Uterus (tissue), 4 donors: ENCODE measurements at places on chromosomes 7 and 10. TPM values are rescaled to one million over a fixed set of nuclear protein-coding genes. Genes with fewer than 3 reads are reported as not detected.

Gene NPY
- not detected for total RNA-seq

Gene PODXL
- 33.6 TPM for total RNA-seq

Gene CTTNBP2
- 25.9 TPM for total RNA-seq

Gene TSPAN15
- total RNA-seq, result 18.6 TPM

Gene STEAP1B
- total RNA-seq, result not detected

Gene LRRD1
- not detected for total RNA-seq

Gene SFR1
- total RNA-seq, result 12.2 TPM

Gene PEX1
- total RNA-seq, result 19.7 TPM

Gene PAX4
- not detected for total RNA-seq

Gene ITGA8
- 64.8 TPM for total RNA-seq

Gene CCNJ
- 0.51 TPM for total RNA-seq

- no peak for DNase-seq
These were observed 7.9 kb downstream of the NUDT13 start for GRCh38 chr10:73117976-73118743.

DNA sequence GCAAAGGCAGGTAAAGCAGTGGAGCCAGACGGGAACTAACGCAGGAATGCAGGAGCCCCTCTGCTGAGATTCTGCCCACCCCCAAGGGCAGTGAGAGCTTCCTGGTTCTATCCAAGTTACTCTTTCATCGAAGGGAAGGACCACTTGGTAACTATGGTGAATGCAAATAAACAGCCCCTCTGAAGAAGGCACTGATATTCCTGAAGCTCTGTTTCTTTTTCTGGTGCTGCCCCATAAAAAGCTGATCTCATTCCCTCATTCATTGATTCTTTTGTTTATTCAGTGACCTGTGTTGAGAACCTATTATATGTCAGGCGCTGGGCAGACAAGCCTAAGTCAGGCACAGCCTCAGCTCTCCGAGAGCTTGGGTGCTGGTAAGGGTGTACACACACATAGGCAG lies 217.3 kb downstream of the SNX10 start:
- no peak for DNase-seq

- no peak for DNase-seq
These were observed 22.5 kb upstream of the EPHB6 start for GRCh38 chr7:142832417-142832816.

- DNase-seq, result no peak
These were observed 124.4 kb downstream of the EMX2 start for GRCh38 chr10:117666965-117667364.

- DNase-seq, result no peak
These were observed 46.3 kb upstream of the GPAM start for GRCh38 chr10:112229901-112230300.

- no peak for DNase-seq
These were observed 76.4 kb downstream of the FRMD4A start for GRCh38 chr10:14254368-14254767.

- no peak for DNase-seq
These were observed 217.9 kb downstream of the SFMBT2 start for GRCh38 chr10:7192831-7193361.

- no peak for DNase-seq
These were observed 67.3 kb downstream of the NHLRC2 start for GRCh38 chr10:113921561-113922370.

DNA sequence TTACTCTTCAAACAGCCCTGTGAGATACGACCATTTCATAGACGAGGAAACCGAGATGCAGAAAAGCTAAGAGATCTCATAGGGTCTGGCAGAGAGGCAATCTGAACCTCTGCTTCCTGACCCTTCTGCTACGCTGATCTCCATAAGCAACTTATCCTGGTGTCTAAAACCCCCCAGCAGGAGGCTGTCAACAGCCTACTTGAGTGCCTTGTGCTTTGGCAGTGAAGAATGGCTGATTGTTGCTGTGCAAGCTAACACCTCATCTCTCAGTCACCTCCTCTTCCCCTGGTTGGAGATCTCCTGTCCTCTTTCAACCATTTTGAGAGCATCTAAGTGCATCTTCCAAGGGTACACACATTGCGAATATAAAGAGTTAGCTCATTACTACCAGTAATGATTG lies 86.2 kb downstream of the AOAH start:
- DNase-seq, result no peak

DNA sequence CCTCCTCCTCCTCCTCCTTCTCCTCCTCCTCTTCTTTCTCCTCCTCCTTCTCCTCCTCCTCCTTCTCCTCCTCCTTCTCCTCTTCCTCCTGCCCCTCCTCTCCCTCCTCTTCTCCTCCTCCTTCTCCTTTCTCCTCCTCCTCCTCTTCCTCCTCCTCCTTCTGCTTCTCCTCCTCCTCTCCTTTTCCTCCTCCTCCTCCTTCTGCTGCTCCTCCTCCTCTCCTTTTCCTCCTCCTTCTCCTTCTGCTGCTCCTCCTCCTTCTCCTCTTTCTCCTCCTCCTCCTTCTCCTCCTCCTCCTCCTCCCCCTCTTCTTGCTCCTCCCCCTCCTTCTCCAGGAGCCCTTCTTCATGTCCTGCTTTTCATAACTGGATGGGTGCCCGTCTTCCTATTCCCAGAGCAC lies 12.2 kb downstream of the PLXNA4 start:
- DNase-seq, result no peak

- no peak for DNase-seq
These were observed 120.8 kb downstream of the TNS3 start for GRCh38 chr7:47461161-47461560.

GRCh38 chr10:48572414-48572813 lies 32.5 kb downstream of the ARHGAP22 start:
- DNase-seq, result no peak

DNA sequence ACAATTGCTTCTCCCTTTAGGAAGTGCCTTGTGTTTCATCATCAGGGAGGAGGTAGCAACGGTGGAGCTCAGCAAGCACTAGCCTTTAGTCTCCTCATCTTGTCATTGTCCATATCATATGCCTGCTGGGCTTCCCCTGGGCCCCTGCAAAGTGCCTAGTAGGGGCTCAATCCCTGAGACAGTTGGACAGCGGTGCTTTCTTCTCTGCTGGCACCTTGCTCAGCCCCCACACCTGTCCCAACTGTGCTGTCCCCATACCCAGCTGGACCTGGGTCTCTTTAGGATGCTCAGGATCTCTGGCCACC lies 5.5 kb downstream of the SMARCD3 start:
- DNase-seq, result no peak

GRCh38 chr7:6504996-6505395 lies 46.3 kb downstream of the GRID2IP start:
- no peak for DNase-seq

DNA sequence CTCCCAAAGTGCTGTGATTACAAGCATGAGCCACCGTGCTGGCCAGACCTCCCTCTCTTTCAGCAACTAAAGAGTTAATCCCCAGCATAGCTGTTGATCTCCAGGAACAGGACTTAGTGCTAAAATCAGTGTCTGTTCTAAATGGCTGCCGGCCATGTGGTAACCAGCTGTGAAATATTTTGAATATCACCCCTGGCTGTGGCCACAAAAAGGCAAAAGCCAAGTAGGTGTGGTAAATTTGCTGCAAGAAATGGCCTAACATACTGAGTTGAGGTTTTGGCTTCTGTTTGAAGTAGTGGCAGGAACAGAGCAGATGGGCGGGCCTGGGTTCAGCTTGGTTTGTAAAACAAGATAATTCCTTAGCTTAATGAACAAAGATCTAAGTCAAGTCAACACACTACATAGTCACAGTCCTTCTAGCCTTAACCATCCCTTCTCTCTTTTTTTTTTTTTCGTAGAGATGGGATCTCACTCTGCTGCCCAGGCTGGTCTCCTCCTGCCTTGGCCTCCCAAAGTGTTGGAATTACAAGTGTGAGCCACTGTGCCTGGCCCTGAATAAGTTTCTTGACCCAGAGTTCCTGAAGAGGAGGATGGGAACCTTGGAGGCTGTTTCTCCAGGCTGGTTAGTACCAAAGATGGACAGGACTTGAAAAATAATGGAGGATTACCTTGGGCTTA lies 22.7 kb upstream of the AGFG2 start:
- peak; percentile 55 for DNase-seq

DNA sequence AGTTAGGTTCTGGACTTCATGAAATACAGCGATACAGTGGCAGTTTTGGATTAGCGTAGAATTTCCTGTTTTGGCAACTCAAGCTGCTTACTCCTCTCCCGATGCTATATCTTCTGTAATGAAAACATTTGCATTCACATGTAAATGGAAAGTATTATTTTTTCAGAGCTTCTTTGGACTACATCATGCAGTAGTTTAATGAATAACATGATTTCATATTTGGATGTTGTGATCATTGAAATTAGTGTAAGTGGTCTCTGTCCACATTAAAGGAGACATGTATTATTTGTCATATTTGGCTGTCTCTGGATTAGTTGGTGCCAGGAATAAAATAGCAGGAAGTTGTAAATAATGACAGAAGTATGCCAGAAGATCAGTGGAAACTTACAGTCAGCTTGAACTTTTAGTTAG lies 331.6 kb downstream of the GFRA1 start:
- DNase-seq, result no peak

DNA sequence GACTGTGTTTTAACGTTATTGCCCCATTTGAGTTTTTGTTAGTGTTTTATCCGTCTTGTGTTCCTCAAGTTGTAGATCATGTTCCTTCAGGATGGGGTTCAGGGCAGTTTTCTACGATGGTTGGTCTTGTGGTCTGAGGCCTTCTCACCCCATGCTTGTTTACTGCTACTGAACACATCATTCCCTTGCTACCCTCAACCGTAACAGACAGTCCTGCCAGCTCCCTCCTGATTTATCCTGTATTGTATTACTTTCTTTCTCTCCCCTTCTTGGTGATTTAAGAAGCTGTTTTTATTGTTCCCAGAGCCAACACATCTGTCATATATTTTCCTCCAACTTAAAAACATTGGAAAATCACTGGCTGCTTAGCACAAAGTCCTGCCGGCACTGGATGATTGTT lies 719.8 kb downstream of the INHBA start:
- DNase-seq, result no peak

DNA sequence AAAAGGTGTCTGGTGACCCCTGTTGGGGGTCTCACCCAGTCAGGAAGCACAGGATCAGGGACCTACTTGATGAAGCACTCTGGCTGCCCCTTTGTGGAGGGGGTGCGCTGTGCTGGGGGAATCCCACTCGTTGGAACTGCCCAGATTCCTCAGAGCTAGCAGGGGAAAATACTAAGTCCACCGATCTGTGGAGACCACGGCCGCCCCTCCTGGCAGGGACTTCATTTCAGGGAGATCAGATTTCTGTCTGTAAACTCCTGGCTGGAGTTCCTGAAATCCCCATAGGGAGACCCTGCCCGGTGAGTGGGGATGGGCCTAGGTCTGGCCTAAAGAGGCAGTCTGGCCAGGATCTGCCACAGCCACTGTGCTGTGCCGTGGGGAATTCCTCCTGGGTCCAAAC lies 79.3 kb upstream of the ADCY1 start:
- no peak for DNase-seq

GRCh38 chr10:52950578-52950977 lies 178.0 kb upstream of the MBL2 start:
- DNase-seq, result no peak

GRCh38 chr7:50228148-50228547 lies 76.4 kb upstream of the IKZF1 start:
- DNase-seq, result no peak

GRCh38 chr7:121023683-121024511 lies 35.4 kb downstream of the CPED1 start:
- DNase-seq, result no peak

DNA sequence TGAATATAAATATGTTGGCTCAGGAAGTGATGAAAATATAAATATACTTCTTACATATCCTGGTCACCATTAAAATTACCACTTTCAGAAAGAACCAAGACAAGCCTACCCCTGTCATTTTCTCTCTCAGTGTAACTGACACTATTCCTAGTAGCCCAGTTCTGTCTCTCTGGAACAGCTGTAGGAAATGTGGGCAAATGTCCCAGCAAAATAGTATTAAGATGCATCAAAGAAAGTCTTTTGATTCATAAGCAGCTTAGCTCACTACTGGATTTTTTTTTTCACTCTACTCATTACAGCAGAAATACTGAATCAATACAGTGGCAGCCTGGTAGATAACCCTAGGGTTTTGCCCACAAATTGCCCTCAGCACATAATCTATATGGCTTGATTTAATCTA lies 290.9 kb downstream of the DNAJB9 start:
- no peak for DNase-seq

DNA sequence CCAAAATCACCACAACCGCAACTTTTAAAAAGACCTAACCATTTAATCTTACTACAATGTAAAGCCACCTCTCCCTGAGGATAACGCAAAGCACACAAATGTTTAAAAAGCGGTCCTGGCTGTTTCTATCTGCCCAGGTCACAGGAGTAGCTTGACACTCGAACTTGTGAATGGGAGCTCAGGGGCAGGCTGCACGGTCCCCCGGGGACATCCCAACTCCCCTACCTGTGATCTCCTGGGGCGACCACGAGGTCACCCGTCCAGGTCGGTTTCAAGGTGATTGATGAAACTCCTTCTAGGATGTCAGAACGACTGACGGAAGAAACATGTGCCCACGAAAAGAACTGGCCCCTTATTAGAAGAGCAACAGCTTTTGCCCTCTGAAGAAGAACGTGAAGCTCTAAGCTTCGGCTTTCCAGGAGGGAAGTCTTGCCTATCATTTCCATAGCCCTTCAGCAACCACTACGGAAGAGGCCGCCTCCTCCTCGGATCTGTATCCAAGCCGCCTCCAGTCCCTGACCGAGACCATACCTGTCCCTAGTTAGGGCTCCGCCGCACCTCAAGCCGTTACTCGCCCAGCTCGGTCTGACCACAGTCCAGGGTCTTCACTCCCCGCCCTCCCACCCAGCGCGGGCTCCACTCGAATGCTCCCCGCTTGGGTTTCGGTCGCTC lies 459 bp downstream of the CYCS start:
- DNase-seq, result no peak

DNA sequence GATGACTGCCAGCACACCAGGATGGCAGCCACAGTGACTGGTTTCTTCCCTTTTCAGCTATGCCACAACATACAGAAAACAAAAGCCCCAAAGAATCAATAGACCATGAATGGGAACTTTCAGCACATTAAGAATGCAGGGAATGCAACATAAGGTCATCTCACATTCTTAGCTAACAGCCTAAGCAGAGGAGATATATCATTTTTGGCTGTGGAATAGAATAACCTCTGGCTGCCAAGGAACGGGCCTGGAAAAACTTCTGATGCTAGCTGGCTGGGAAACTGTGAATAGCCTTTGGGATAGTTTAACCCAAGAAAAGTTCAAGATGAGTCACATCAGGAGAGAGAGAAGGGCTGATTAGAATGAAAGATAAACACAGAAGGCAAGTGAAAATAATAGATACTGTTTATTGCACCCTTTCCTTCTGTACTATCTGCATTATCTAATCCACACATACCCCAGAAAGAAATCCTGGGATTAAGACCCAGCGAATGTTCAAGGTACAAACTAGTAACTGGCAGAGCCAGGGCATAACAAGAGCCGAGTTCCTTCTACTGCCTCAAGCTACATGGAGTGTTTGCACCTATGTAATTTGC lies 169.2 kb downstream of the SEMA3A start:
- no peak for DNase-seq
